Activated CD4-positive, alpha-beta T cell treated with anti-CD3 and anti-CD28 coated beads for 36 hours (primary cell): ENCODE measurements at places on chromosomes 11 and 22. TPM values are rescaled to one million over a fixed set of nuclear protein-coding genes. Genes with fewer than 3 reads are reported as not detected.

- H3K4me3 ChIP-seq, result no peak overlapping the region
- peaks cover 9% of the 10 kb centered on the region for H3K27me3 ChIP-seq
These were observed 84.6 kb upstream of the NAV2 start for GRCh38 chr11:19628018-19628417.

C11orf87 gene
- total RNA-seq, result not detected

GRCh38 chr11:31974366-31975136 is 116.3 kb upstream of the RCN1 start:
- no peaks in the 10 kb centered on the region for H3K36me3 ChIP-seq
- DNase-seq, result no peak
- peaks cover 26% of the 10 kb centered on the region for H3K27me3 ChIP-seq
- no peak overlapping the region for H3K27ac ChIP-seq
- H3K4me3 ChIP-seq, result no peak overlapping the region
- no peaks in the 10 kb centered on the region for H3K4me1 ChIP-seq

DNA sequence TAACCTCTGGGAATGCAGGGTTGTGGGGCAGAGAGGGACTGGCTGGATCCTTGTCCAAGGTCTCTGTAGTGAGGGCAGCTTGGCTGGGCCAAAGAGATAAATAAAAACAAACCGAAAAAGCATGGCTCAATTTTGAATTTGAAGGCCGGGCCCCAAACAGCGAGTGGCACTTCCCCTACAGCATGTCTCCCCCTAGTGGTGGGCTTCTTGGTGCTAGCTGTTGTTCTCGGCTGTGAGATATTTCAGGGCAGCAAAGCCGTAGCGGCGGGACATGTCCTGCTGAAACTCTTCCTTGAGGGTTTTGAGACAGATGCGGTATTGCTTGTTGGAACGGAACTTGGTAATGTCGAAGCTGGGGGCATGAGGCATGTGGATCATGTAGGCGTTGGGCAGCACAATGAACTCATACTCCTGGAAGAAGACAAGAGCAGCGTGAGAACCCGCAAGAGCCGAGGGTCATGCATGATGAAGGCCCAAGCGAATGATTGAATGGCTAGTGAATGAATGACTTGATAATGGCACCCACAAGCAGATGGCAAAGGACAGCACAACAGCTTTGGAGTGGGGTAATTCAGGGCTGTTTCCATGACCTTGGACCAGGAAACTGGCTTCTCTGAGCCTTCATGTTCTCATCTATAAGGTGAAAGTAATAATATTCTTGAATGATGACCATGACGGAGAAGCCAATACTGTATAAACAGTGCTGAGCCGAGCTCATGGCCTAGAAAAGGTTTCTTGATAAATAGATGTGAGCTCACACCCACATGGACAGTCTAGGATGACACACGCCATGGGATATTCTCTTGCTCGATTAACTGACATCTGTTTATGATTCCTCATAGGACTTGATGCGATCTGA is 216.3 kb upstream of the SYN3 start:
- no peaks in the 10 kb centered on the region for H3K36me3 ChIP-seq
- H3K27me3 ChIP-seq, result peaks cover 3% of the 10 kb centered on the region
- H3K4me1 ChIP-seq, result no peaks in the 10 kb centered on the region
- DNase-seq, result peak; percentile 49
